ENCODE measurements at places on chromosomes 5 and 9. TPM values are rescaled to one million over a fixed set of nuclear protein-coding genes. Genes with fewer than 3 reads are reported as not detected.

DNA sequence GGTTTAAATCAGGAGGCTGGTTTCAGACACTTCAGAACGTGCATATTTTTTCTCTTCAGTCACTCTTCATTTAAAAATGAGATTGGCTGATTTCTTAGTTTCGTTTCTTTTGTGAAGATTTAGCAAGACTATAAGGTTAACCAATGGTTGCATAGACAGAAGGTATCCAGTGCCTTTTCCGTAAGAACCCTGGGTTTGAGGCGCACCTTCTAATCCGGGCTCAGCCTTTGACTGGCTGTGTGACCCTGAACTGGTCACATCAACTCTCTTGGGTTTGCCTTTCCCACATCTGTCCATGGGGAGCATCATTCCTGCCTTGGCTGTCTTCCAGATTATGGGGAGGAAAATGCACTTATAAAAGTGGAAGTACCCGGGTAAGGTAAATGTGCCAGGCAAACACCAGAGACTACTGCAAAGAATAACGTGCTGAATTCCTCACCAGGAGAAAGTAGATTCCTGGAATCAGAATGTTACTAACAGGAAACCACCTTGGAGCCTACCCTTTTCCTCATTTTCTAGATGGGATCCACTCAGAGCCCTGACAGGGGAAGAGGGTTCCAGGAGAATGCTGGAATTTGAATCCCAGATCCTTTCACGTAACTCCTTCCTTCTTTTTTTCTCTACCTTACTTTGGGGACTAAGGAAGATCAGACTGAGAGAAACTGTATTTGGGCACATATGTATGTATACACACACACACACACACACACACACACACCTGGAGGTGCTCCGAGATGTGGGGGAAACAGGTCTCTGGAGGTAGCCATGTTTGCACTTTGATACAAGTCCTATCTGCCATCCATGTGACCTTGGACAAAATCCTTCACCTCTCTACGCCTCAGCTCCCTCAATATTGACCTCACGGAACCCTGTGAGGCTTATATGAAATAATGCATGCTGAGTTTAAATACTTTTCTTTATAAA is 6.8 kb downstream of the HAND1 start:
- DNase-seq, result no peak

- peak; percentile 49 for DNase-seq
Measured at GRCh38 chr9:131503626-131504465, 1.1 kb downstream of the POMT1 start.

- peak; percentile 72 for DNase-seq
Measured at GRCh38 chr9:95504053-95504963, 12.5 kb downstream of the PTCH1 start.

DNA sequence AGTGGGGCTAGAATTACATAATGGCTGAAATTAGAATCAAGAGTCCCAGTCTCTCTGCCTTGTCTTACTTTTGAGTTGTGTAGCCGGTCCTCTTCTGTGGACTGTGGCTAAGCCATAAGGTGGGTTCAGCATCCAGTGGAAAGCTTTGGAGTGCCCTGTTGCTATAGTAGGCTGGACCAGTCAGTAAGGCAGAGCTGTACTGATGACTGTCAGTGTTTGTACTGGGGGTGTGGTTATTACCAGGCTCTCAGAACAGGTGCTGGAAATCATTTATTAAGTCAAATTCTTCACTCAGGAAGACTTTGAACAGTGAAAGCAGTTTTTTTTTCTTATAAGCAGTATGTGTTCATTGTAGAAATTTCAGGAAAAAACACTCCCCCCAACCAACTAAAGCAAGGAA is 129.4 kb downstream of the ZSWIM6 start:
- DNase-seq, result no peak

DNA sequence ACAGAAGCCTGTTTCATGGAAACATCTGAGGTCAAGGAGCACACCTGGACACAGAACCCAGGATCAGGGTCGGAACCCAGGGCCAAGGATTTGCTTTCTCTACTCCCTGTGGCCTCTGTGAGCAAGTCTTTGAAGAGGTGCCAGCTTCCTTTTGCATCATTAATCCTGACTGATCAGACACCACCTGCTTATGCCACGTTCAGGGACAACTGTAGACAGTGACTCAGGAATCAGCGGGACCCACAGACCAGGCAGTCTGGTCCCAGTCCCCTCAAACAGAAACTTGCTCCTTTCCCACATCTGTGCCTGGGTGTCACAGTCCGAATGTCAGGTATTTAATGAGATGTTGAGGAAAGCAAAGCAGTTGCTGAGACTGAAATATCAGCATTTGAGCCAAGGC is 154.8 kb downstream of the SGCD start:
- peak; percentile 16 for DNase-seq

DNA sequence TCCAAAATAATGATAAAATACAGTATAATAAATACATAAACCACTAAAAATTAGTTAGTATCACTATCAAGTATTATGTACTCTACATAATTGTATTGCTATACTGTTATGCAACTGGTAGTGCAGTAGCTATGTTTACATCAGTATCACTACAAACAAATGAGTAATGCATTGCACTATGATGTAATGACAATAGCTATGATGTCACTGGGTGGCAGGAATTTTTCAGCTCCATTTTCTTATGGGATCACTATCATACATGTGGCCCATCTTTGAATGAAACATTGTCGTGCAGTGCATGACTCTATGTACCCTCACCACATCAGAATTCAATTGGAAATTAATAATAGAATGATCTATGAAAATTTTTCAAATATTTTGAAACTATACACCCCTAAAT is 201.3 kb downstream of the MPDZ start:
- DNase-seq, result no peak

DNA sequence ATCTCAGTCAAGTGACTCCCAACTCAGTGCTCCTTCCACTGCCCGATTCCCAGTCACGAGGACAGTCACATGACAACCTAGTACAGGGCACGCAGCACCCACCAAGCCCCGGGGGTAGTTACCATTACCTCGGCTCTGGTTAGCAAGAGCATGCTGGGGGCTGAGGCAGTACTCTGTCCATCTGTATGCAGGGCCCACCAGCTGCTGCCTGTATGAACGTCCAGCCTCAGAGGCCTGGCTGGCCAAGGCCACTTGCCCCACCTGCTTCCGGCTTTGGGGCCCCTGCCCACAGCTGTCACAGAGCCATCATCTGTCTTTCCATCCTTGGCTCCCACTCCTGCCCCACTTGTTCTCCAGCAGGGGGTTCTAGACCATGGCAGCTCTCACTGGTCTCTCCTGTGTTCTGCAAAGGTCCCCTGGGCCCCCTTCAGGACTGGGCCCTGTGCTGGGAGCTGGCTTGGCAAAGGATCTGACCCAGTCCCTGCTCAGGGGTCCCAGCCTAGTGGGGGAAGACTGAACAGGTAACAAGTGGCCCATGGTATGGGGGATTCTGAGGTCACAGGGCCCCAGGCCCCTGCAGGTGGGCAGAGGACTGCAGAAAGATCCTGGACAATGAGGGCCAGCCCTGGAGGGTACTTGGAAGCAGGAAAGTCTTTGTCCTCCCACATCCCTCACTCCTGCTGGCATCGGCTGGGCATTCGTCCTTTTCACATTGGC is 3.3 kb downstream of the RPL35 start:
- DNase-seq, result no peak

DNA sequence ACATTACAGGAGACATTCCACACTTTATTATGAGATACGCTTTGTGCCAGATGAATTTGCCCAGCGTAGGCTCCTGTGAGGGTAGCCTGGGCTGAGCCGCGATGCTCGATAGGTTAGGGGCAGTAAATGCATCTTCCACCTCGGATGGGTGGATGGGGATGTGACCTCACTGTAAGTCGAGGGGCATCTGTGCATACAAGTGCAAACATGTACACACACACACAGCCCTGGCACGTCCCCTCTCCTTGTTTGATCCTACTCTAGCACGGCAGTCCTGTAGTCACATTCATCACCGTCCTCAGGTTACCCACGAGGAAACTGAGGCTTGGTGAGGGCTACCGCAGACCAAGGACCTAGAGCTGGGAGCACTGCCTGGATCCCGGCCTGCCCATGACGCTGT is 166.8 kb downstream of the COL23A1 start:
- no peak for DNase-seq

DNA sequence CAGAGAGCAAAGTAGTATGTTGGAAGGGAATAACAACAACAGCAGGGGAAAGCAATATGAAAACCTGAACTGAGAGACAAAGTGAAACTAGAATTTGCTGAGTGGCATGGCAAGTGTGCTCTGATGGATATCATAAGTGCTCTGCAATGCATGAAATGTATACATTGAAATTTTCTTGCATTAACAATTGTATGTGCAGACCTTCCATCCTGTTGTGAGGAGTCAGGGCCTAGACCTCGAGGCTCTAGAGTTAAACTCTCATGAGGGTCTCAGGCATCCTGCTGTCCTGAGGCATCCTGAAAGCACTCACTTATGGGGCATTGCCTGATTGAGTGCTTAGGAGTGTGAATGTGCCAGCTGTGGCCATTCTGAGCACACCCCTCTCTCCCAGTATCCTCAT is 1.1 kb downstream of the ECM2 start:
- DNase-seq, result peak; percentile 34

PHYHD1 gene
- 2.2 TPM for total RNA-seq

ELL2 gene
- total RNA-seq, result 92.5 TPM

DAPK1 gene
- total RNA-seq, result under 0.01 TPM
